Stimulated activated CD8-positive, alpha-beta memory T cell treated with anti-CD3 and anti-CD28 coated beads, Interleukin-15, amount 100 ng/mL, for 4 hours (primary cell): ENCODE measurements at places on chromosomes 7 and 10.

- no peak for DNase-seq
Measured at GRCh38 chr10:70985824-70986622, 97.7 kb upstream of the PCBD1 start.

GRCh38 chr10:128734161-128734560, 607.9 kb upstream of the MKI67 start:
- no peak for DNase-seq

DNA sequence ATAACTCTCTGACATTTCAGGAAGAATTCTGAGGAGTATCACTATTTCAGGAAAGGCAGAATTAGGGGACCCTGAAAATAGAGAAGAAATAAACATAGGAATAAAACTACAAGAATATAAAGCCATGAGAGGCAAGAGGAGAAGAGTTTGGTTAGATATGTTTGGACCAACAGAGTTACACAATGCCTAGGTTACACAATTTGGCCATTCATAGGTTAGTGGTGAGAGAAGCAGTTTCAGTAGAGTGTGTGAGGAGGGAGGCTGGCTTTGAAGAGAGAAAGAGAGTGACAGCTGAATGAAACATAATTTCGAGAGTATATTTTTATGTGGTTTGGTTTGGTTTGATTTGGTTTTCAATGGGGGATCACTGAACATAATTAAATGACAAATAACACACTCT, 783.2 kb upstream of the LRRN3 start:
- no peak for DNase-seq

GRCh38 chr7:134879815-134880475, 100.5 kb downstream of the CALD1 start:
- DNase-seq: no peak

GRCh38 chr7:464454-465401, 54.9 kb downstream of the PDGFA start:
- DNase-seq: no peak

- DNase-seq: no peak
Measured at GRCh38 chr10:87816898-87817608, 973 bp downstream of the ATAD1 start.

DNA sequence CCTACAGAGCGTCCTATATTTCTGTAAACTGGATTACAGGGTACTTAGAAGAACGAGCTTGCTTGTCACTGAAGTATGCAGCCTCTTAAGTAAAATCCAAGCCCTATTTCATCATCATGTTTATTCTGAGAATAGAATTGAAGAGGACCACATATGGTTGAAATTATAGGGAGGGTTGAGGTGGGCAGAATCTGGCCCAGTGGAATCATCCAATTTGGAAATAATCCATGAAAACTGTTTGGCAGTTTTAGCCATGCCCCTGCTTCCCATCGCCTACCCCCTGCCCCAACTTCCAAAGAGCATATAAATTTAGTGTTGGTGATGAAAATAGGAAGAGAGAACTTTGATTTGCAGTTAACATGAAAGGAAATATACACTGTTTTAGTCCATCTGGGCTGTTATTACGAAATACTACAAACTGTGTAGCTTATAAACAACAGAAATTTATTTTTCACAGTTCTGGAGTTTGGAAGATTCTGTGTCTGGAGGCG, 150.4 kb downstream of the PRKG1 start:
- no peak for DNase-seq

DNA sequence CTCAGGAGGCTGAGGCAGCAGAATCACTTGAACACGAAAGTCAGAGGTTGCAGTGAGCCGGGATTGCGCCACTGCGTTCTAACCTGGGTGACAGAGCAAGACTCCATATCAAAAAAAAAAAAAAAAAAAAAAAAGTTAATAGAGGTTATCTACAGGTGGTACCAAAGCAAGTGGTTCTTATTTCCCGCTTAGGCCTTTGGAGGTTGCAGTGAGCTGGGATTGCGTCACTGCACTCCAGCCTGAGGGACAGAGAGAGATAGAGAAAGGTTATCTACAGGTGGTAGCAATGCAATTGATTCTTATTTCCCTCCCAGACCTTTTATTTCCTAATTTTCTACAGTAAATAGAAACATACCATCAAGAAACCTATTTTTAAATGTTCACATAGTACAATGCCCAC, 98.2 kb downstream of the DLG5 start:
- no peak for DNase-seq

DNA sequence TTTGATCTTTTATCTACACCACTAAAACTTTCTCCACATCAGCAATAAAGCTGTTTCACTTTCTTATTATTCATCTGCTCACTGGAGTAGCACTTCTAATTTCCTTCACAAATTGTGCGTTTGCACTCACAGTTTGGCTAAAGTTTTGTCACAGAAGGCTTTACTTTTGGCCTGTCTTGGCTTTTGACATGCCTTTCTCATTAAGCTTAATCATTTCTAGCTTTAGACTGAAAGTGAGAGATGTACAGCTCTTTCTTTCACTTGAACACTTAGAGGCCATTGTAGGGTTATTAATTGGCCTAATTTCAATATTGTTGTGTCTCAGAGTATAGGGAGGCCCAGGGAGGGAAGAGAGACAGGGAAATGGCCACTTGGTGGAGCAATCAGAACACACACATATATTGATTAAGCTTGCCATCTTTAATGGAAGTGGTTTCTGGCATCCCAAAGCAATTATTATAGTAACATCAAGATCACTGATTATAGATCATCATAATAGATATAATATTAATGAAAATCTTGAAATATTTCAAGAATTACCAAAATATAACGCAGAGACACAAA, 512.5 kb downstream of the ETV1 start:
- DNase-seq: no peak

- no peak for DNase-seq
Measured at GRCh38 chr10:31509989-31510388, 191.0 kb downstream of the ZEB1 start.

DNA sequence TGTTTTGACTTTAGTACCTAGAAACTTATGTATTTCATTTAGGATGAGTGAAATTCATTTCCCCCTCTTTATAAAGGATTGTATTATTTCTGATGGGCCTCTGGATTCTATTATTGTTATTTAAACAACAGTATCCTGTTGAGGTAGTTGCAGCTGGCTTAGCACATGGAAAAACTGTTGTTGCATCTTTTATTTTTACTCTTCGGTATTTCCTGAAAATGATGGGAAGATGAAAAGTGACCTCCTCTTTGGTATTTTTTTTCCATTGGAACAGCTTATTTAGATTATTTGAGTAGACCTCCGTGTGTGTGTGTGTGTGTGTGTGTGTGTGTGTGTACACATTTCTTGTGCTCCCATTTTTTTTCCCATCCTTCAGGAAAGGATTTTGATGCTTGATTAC, 129.8 kb downstream of the PRKG1 start:
- no peak for DNase-seq
